ENCODE measurements at places on chromosomes 7 and 10.

DNA sequence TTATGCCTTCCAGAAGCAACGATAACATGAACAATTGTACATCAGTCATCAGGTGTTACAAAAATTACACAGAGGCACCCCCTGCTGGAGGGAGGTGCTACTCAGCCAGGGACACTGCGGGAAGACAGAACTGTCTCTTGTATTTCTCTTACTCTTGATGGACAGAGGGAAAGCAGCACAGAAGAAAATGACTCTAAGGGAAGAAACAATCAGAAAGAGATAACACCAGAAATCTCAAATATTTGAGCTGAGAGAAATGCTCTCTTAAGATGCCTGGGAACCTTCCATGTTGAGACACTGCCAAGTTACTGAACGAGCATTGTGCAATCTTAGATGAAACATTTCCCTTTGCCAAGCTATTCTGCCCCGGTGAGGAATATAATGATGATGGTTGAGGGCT is 227.6 kb upstream of the NPSR1 start:
- peak; percentile 21 for DNase-seq

- no peak for DNase-seq
Measured at GRCh38 chr7:138032186-138032585, 30.3 kb upstream of the CREB3L2 start.

GRCh38 chr10:98086837-98087708 is 47.4 kb upstream of the R3HCC1L start:
- DNase-seq: no peak

GRCh38 chr10:28385748-28386502 is 83.1 kb upstream of the MPP7 start:
- DNase-seq: no peak

GRCh38 chr10:47057471-47057870 is 146.2 kb downstream of the PTPN20 start:
- DNase-seq: no peak

DNA sequence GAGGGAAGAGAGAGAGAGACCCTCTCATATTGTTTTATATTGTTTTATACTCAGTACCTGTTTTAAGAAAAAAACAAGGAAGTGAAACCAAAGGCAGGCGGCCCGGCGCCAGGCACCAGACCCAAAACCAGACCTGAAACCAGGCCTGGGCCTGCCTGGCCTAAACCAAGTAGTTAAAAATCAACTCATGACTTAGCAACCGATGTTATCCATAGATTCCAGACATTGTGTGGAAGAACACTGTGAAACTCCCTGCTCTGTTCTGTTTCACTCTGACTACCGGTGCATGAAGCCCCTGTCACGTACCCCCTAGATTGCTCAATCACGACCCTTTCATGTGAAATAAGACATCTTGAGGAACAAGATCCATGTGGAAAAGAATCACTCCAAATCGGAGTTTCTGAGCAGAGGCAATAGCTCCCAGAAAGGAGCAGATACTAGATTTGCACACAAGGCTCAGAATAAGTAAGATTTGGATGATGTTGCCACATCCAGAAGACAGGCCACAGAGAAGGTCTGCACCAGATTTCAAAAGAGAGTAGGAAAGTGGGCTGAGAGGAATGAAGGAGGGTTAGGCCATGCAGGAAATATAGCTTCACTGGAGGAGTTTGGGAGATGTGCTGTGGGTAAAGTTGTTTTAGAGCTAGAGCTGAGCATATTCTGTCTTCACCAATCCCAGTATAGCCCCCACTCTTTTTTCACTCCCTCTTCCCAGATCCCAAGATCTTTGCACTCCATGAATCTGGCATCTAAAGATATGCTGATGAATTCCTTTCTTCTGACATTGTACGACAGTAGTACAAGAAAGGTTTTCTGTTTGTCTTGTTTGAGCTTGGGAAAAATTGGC is 8.8 kb upstream of the ZNF248 start:
- no peak for DNase-seq

GRCh38 chr10:34489973-34490745 is 324.9 kb downstream of the PARD3 start:
- DNase-seq: no peak

DNA sequence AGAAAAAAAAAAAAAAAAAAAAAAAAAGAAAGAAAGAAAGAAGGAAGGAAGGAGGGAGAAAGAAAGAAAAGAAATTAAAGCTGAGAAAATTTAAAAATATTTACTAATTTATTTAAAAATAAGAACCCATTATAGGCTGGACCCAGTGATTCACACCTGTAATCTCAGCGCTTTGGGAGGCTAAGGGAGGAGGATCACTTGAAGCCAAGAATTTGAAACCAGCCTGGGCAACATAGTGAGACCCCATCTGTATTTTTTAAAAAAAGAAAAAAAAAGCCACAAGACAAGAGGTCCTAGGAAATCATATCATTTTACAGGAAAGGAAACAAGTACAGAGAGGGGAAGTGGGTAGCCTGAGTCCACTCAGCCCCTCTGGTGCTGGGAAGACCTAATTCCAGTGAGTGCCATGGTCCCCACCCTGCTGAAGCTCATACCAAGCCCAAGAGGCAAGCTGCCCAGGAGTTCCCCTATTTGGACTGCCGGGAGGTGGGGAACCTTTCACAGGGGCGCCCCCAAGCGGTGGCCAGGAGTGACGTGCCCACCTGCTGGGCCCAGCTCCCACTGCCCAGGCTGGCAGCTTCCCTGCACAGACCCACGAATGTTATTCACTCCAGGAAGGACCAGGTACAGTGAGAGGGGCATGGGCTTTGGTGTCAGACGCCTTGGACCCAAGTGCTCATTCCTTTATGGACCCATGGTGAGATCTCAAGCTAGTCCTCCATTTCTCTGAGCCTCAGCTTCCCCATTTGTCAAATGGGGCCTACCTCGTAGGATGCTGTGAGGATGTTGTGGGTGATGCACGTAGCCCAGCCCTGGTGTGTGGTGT is 133.6 kb downstream of the ZMIZ1 start:
- DNase-seq: no peak

GRCh38 chr7:132203021-132203420 is 373.2 kb downstream of the PLXNA4 start:
- no peak for DNase-seq

GRCh38 chr10:86965986-86966654 is 2.2 kb upstream of the ADIRF start:
- no peak for DNase-seq

- DNase-seq: no peak
Measured at GRCh38 chr7:69426705-69427104, 171.6 kb upstream of the AUTS2 start.

DNA sequence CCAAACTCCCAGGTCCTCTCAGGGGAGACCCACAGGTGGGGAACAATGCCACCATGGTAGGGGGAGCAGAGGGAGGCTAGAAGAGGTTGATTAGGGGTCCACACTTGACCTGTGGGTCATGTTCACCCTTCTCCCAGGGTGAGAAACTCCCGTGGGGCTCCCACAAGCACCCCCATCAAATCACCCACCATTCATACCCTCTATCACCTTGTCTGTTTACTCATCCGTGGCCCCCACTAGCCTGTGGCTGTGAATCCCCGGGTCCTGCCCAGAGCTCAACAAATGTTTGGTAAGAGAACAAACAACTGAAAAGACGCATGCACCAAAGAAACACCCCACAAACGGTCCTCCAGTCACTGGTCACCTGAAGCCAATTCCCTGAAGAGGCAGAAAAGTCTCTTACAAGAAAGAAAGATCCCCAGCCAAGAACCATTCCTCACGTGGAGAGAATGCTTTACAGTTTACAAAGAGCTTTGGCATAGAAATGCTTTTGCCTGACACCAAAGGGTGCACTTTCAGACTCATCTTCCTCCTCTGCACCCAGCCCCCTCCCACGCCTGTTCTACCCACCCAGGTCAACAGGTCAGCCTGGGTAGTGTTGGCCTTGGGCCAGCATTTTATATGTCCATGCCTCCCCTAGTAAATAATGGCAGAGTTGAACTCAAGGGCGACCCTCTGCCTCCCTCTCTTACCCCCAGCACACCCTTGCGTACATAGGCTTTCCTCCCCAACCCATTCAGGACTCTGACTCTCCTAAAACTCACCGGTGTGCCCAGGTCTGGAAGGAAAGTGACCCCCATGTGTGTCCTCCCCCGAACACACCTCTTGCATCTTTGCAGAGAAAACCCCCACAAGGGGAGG is 1.9 kb downstream of the ZCCHC24 start:
- DNase-seq: no peak

- peak; percentile 92 for DNase-seq
Measured at GRCh38 chr10:72784551-72785351, 92.8 kb downstream of the MCU start.

- DNase-seq: no peak
Measured at GRCh38 chr7:150875791-150876190, 23.5 kb downstream of the AOC1 start.

DNA sequence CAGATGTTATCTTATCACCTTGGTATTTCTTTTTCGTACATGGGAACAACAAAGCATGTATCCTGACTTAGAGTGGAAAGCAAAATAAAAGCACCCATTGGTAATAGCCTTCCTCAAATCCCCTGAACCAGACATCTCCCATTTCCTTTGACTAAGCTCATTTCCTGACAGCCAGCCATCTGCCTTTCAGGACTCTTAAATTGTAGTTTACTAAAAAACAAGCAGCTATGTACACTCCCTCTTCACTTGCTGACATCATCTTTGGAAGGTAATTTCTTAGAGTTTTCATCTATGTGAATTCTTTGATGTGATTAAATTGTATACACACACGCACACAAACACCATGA is 40.7 kb downstream of the ARL4A start:
- no peak for DNase-seq

DNA sequence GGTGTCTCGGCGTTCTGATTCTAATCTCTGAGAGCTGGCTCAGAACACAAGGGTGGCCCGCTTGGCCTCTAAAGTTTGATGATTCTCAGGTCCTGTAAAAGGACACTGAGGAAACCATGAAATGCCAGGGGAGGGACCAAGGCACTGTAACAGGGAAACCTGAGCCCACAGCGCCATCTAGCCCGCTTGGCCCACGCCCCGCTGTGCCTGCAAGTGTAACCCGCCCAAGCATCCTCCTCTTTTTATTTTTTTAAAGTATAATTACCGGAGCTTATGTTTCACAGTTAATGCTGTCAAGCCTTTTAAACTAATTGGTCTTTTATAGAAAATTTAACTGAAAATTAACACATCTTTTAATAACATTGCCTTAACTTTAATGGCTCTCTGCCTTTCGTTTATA is 734.7 kb downstream of the KCNMA1 start:
- no peak for DNase-seq

DNA sequence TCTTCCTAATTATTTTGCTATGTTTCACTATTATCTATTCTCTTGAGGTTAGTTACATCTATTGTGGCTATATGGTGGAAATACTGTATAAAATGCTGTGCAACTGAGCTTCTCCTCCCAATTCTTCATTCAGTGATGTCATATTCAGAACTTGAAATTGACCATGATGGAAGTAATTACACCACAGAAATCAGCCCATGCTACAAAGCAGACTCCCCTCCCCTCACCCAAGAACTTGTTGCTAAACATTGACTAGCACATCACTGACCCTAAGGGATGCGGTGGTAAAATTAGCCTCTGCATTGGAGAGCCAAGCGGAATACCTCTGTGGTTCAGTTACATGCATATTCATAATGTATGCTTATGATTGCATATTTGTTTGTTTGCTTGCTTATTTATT is 8.8 kb downstream of the CALD1 start:
- DNase-seq: no peak

GRCh38 chr10:6123532-6123931 is 34.7 kb downstream of the RBM17 start:
- DNase-seq: no peak

DNA sequence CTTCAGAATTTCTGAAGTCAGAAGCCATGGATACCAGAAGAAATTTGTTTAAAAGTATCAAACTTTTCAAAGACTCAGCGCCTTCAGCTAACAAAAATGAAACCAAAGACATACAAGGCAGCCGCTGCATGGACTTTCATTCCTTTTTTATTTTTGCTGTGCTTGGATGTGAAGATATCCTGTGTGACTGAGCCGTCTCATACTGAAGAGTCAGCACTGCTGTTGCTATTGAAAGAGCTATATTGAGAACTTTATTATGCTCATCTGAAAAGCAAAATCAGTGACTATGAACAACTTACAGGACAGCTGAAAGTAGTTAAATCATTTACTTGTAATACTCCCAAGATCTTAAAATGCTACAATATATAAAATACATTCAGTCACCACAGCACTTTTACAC is 809.2 kb downstream of the NXPH1 start:
- no peak for DNase-seq

GRCh38 chr10:11520892-11521291 is 90.6 kb downstream of the USP6NL start:
- no peak for DNase-seq

GRCh38 chr10:1448252-1448930 is 288.9 kb downstream of the ADARB2 start:
- DNase-seq: no peak

GRCh38 chr7:105127179-105127578 is 113.2 kb downstream of the KMT2E start:
- DNase-seq: no peak

DNA sequence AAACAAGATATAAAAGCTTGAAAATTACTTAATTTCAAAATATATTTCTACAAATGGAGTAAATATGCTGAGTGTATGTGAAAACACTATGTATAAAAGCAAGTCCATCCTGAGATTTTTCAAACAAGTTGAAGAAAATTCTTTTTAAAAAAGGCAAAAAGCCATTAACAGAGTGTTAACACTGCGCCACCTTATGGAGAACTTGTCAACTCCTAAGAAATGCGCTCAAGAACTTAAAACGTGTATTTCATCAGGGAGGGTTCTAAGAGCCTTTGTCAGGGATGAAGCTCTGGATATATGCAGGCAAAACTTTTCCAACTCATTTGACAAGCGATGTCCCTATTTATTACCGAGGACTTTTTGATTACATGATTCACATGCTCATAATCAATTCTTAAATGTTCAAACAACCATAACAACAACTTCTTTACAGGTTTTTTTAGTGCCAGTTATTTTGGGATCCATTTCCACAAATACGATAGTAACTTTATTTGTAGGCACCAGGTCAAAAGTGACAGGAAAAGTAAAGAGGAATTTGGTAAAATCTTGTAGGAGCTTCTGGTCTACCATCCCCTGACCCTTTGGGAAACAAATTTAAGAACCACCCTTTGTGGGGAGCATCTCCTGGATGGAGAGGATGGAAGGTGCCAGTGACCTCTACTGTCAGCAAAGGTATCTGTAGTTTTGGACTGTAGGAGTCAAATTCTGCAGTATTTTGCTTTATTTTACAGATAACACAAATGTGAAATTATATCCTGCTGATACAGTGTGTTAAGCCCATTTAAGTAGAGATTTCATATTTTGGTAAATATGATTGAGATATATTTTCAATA is 23.2 kb downstream of the CALCR start:
- peak; percentile 54 for DNase-seq

GRCh38 chr10:110141185-110141584 is 66.2 kb upstream of the MXI1 start:
- DNase-seq: no peak
